DMS79 (cell line): ENCODE measurements at places on chromosomes 5 and 9.

- DNase-seq, result no peak
Observed at GRCh38 chr5:158698023-158698639, 401.6 kb downstream of the EBF1 start.

GRCh38 chr5:40653221-40654022, 26.3 kb upstream of the PTGER4 start:
- DNase-seq, result no peak

DNA sequence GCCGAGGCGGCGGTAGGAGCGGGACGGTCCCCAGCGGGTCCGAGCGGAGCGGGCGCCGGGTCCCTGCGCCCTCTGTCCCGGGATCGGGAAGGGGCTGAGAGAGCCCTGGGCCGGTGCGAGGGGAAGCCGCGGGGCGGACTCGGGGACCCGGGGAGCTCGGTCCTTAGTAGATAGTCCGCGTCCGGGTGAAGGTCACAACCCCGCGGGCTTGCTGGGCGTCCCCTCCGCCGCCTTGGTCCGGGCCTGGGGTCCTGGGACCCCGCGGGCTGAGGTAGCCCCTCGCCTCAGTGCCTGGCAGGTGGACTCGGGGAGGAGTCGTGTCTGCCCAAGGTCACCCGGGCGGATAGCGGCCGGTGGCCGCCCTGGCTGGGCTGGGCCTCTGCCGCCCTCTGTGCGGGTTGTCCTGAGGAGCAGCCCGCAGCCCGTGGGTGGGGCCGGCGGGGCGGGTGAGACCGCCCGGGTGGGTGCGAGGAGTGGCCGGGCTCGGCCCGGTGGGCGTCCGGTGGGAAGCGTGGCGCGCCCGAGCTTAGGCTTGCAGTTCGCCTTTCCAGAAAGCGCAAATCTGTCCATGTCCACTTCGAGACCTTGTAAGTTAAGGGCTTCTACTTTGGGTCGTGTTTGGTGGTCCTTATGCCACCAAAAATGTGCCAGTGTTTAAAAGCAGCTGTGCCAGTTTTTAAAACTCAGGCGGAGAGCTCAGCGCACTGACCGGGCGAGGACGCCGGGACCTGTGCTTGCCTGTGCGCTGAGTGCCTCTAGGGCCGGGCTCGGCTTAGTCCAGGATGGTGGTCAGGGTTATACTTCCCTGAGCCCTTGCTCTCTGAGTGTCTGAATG, 554 bp downstream of the SDHA start:
- no peak for DNase-seq

GRCh38 chr9:68822596-68823165, 117.6 kb downstream of the PIP5K1B start:
- DNase-seq, result no peak

- no peak for DNase-seq
Observed at GRCh38 chr5:151674626-151675610, 11.8 kb downstream of the SPARC start.
